GOT3 (cell line): ENCODE measurements at places on chromosomes 3 and 15.

- no peak for DNase-seq
These were observed 114.5 kb upstream of the GOLGA8J start for GRCh38 chr15:29968099-29968894.

DNA sequence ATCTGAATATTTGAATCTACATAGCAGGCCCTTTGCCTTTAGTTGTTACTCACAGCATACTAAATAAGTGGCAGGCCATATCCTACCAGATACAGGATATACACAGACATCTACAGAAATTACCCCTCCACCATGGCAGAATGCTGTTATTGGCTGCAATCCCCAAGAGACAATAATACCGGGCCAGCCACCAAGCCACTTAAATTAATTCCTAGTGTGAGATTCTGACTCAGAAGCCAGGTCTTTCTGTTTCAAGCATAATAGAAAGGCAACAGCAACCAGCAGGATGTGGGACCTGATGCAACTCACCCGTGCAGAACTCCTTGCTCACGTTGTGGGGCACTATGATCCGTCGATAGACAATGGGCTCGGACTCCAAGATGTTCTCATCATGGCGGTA, 39.8 kb downstream of the CLK3 start:
- DNase-seq, result no peak

GRCh38 chr3:123712077-123712860, 127.4 kb upstream of the HACD2 start:
- DNase-seq, result no peak

DNA sequence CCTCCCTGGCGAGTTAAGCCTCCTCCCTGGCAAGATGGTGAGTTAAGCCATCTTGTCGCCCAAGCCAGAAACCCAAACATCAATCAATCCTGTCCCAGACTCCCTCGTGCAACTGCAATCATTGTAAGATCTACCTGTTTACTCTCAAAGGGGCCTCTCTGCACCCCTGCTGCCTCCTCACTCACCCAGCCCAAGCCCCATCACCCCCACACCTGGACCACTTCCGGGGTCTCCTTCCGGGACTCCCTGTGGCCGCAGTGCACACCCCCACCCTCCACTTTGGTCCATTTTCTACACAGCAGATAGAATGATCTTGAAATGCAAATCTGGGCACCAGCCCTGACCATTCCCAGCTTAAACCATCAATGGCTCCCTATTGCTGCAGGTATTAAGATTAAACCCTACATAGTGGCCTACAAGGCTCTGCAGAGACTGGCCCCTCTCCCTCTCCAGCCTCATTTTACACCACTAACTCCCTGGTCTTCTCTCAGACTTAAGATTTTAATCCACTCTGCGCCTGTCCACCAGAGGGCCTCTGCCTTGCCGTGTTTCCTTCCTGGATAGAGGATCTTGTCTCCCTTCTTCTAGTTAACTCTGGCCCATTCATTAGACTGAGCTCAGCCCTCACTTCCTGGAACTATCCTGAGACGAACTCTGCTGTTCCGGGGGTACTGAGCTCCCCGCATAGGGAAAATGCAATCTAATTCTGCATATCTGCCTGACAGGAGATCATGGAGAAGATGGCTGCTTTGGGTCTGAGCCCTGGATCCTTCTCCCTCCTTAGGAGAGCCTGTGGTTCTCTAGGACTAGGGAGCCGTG, 41.9 kb upstream of the SLC6A1 start:
- DNase-seq, result no peak

DNA sequence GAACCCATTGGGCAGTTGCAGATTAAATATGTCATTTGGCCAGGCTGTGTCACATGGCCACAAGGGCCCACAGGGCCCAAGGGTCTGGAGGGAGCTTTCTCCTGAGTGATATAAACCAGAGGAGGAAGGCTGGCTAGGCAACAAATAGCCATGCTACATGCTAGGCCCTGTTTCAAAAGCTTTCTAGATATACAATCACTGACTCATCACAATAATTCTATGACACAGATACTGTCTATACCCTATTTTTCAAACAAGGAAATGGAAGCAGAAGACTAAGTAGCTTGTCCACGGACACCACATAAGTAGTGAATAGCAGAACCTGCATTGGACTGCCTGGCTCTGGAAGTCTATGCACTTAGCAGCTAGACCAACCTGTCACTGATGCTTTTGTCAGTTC, 625.4 kb downstream of the NTRK3 start:
- DNase-seq, result no peak

DNA sequence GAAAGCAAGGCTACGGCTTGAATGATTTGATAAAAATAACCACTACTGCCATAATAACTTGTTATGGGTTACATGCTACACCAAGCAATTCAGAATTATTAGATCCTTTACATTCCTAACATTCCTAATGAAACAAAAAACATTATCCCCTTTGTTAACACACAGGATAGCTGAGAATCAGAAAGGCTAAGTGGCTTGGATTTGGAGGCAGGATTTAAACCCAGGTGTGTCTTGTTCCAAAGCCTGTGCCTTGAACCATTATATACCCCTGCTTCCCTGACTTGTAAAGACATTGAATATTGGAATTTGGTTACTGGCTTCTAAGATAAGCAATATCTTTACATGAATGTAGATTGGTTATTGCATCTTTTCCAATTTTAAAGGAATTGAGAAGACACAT, 417.1 kb upstream of the GOLIM4 start:
- no peak for DNase-seq

GRCh38 chr3:151426341-151426657, 34.6 kb downstream of the IGSF10 start:
- no peak for DNase-seq

GRCh38 chr15:58924327-58924726, 9.2 kb downstream of the SLTM start:
- no peak for DNase-seq

DNA sequence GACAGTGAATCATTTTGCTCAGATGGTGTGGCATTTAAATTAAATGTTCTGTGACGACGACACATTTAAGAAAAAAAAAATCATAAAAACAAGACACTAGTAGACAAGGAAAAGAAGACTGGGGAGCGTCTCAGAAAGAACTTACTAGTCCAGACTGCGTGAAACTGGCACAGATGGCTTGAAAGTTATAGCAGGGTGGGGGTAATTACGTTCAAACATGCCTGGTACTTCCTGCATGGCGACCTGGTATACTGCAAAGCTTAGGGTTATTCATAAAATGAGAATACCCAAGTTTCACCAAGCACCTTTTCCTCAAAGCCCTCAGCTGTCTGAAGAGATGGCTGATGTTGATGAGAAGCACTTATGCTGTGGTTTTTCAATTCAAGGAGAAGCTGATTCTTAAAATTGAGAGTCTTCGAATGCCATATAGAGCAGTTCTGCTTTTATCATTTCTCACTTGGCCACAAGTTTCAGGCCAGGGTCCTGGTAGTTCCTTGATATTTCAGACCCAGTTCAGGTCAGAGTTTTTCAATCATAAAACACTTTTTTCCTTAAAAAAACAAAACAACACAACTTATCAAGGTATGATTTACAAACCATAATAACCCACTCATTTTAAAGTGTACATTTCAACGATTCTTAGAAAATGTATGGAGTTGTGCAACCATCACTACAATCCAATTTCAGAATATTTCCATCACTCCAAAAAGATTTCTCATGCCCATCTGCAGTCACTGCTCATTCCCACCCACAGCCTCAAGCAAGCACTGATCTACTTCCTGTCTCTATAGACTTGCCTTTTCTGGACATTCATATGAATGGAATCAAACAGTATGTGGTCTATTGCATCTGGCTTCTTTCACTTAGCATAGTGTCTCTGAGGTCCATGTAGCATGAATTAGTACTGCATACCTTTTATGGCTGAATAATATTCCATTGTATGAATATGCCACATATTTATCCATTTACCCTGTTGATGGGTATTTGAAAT, 24.7 kb downstream of the PCOLCE2 start:
- no peak for DNase-seq

GRCh38 chr3:152549263-152549662, 280.5 kb downstream of the MBNL1 start:
- DNase-seq, result no peak

- no peak for DNase-seq
These were observed 140.1 kb upstream of the BFSP2 start for GRCh38 chr3:133259767-133260166.

DNA sequence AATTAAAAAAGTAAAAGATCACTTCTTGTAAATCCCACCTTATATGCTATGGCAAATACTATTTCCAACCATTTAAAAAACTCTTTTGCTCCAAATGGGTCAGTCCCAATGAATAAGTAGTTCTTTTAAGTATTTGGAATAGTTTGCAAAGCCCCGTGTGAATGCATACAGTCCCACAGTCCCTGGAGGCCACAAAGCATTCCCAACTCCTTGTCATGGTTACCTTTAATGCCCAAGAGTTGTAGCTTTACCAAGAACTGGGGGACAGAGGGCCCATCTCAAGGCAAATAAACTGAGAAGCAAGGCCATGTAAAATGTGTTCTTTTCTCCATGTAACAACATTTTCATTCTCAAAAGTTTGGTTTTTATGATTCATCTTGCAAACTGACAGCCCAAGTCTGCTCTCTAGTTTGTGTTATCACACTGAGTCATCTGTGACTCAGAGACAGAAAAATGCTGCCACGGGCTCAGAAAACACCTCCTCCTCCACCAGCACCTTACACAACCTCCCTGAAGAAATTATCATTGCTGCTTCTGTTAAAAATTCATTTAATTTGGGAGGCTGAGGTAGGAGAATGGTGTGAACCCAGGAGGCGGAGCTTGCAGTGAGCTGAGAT, 336.2 kb downstream of the ERC2 start:
- no peak for DNase-seq

GRCh38 chr15:82530606-82531379, 9.5 kb downstream of the RPS17 start:
- no peak for DNase-seq

- no peak for DNase-seq
These were observed 12.8 kb downstream of the SYNM start for GRCh38 chr15:99117563-99118257.

DNA sequence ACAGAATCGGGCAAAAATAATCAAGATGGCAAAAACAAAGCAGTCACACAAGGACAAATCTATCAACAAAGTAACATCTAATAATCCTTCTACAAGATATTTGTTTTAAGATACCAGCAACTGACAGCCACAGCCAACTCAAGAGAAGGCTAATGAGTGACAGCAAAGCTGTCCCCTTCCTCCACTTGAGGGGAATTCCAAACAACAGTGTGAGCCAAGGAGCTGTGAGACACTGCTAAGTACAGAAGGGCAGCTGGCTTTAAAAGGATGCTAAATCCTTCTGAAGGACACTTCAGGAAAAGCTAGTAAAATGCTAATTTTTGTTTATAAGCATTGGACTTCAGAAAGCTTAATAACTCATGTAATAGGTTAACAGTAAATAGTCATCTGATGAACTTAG, 120.3 kb upstream of the GOLGA8J start:
- no peak for DNase-seq

- no peak for DNase-seq
These were observed 5.6 kb downstream of the LINGO1 start for GRCh38 chr15:77627067-77627466.

- no peak for DNase-seq
These were observed 16.0 kb downstream of the SEC61A1 start for GRCh38 chr3:128068156-128068620.

GRCh38 chr3:100005665-100006393, 108.5 kb downstream of the FILIP1L start:
- DNase-seq, result no peak

DNA sequence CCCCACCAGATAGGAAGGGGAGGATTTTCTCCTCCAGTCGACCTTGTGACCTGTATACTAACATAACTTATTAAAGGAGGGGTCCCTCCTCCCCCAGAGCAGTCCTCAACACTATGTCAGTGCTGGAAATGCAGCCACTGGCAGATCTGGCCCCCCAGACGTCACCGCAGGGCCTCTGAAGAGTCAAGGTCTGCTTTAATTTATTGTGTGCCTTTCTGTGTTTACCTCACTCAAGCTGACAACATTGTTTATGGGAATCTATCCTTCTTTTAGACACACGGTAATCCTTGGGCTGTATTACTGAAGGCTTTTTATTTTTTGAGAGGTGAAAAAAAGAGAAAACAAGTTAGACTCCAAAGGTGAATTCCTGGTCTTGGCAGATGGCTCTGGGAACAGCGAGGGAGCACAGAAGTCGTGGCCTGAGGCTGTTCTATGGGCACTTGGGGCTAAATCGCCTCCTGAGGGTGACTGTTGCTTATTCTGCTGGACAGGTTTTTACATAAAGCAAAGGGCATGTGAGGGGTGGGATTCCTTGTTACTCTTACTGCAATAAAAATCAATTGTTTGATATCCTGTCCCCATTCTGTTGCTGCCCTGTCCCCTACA, 13.5 kb upstream of the NR2C2 start:
- no peak for DNase-seq
